Right ventricle myocardium inferior (tissue), 1 donor: ENCODE measurements at places on chromosomes 1 and 21. TPM values are rescaled to one million over a fixed set of nuclear protein-coding genes. Genes with fewer than 3 reads are reported as not detected.

DNA sequence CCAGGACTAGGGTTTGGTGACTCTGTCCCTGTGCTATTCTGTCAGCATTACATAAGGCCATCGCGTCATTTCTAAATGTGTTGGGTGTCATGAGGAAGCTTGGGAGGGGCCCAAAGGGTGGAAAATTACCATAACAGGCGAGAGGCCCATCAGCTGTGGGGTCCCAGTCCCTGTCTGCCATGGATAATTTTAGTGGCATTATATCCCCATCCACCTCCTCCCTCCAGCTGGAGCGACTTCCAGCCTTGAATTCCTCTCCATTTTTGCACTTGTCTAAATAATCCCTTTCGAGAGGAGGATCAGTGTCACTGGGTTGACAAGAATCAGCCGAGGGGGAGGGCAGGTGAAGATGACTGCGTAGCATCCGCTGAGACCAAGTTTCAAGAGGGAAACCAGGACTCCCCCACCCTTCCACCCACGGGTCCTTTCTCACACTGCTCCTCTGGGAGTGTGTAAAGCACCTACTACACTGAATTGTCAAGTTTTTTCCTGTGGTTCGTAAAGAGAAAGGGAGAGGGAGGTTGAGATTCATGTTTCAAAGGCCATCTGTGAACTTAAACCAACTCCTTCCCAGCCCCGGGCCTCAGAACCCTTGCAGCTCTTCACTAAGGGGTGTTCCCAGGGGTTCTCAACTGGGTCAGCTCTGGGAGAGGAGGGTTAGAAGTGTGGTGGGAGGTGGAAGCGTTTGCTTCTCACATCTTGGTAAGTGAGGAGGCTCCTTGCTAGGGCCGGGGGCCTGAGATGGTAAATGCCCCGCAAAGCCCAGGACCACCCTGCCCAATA is 29.2 kb downstream of the VASH2 start:
- no peak for DNase-seq

GRCh38 chr1:5983361-5984103 is 8.7 kb downstream of the NPHP4 start:
- DNase-seq: no peak

DNA sequence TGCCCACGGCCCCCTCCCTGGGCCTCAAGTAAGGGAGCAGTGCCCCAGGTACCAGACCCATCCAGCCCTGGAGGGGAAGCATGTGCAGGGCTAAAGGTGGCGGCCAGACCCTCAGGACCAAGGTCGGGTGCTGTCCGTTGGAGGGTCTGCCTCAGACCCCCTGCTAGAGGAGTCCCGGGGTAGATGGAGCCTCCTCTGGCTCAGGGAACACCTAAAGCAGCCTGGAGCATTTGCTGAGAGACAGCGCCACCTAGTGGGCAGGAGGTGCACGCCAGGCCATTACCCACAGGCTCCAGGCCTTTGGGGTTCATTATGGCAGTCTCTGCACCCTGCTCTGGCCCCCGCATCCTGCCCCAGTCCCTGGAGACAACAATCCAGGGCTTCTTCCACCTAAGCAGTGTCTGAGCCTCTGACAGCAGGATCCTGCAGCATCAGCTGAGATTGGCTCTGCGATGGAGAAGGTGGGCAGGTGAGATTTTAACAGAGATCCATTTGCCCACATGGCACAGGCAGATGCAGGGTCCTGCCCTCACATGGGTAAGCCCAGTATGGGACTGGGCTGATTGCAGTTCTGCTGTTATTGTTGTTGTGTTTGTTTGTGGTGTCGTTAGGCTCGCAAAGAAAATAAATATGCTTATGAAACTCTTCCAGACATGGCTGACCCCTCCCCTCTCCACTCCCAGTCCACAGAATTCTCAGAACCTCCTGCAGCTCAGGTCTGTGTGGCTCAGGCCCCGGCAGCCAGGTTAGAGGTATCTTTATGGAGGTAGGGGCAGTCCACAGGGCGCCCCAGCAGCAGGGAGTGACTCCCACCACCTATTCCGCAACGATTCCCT is 42.4 kb downstream of the CTNNBIP1 start:
- DNase-seq: peak; percentile 90

DNA sequence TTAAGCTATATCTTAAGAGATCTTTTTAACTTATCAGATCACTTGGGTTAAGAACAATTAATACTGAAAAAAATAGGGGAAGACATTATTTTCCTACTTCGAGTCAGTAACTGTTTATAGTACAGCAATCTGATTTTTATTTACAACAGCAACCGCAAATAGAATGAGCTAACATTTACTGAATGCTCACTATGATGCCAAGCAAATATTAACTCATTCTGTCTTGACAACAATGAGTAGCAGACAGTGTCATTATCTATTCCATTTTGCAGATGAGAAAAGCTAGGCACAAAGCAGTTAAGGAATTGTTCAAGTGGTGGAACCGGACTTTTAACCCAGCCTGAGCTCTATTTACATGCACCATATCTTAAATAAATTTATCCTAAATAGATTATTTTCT is 273.7 kb downstream of the NTNG1 start:
- no peak for DNase-seq

GRCh38 chr21:44742418-44743153 is 31.2 kb upstream of the TSPEAR start:
- no peak for DNase-seq

DNA sequence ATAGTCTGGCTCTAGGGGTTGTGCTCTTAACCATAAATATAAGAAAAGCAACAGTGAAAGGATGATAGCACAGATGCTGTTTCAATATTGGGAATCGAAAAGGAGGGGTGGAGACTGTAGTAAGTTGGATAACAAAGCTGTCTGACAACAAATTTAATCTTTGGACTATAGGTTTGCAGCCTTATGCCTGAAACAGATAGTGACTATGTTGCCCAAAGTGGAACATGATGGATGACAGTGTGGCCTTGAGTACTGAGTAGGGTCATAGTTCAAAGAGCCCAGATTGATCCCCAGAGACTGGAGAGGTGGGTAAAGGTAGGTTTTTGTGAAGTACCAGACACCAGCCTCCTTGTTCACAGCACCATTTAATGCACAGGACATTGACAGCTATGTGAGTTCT is 144.0 kb upstream of the PALMD start:
- DNase-seq: no peak

GRCh38 chr1:237145379-237146135 is 103.6 kb downstream of the RYR2 start:
- no peak for DNase-seq

- DNase-seq: no peak
These were observed 34.7 kb upstream of the AK4 start for GRCh38 chr1:65113298-65113697.

DNA sequence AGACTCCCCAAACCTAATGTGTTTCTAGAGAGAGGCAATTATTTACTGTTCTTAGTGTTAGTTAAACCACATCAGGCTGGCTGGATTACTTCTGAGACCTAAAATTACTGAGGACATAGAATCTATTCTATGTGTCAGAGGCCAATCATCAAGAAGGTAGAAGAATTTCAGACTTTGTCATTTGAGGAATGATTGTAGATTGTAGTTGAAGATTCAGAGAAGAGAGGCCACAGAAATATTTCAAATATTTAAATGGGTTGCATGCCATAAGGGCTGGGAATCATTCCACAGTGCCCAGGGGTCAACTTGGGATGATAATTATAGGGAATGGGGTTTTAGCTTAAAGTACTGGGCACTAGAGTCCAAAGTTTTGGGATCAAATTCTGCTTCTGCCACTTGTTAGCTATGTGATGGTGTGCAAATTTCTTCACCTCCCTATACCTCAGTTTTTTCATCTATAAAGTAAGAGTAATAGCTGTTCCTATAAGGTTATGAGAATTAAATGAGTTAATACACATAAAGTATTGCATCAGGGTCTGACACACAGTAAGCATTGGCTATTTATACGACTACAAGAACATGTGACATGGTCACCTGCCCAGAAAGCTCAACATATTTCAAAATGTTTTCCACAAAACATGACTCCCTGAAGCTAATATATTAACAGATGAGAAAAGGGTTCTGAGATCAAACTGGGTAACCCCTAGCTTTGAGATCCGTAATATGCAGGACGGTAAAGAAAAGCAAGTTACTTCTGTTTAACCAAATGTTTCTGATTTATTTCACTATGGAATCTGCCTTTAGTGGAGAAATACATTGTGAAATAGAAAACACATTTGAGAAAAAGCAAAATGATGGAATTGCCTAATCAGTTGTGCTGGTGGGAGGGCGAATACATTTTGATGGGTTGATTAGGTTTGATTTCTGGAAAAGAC is 69.7 kb upstream of the SPAG17 start:
- DNase-seq: no peak

DNA sequence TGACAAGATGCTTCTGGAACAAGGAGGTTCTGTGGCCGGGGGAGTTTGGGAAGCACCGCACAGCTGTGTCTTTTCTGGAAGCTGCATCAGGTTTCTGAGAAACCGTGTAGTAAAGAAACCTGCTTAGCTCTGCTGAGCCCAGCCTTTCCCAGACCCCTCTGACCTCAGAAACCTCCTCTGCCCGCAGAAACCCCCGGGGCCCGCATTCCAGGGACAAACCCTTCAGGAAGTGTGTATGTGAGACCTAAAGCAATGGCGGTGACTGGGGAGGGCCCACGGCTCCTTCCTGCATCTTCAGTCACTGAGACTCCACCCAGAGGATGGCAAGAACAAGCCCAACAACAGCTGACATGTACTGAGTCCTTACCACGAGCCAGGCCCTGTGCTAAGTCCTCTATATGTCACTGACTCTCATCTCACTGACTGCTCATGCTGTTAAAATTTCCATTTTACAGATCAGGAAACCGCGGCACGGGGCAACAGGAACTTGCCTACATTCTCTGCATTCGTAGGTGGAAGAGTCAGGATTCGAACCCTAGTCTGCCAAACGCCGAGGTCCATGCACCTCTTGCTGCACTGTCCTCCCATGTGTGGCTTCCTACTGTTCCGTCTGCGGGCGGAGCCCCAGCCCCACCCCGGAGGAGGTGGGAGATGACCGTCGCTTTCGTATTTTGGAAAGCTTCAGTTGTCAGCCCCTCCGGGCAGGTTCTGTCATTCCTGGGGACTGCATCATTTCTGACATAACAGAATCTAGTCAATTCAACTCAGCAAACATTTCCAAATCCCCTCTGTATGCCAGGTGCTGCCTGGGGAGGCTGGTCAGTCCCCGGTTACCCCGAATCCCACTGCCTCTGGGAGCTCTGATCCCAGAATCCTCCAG is 73.3 kb upstream of the KLHDC7A start:
- DNase-seq: no peak

GRCh38 chr1:177561436-177561835 is 390.7 kb downstream of the BRINP2 start:
- no peak for DNase-seq

- DNase-seq: no peak
These were observed 559.4 kb downstream of the PLPP3 start for GRCh38 chr1:56019922-56020321.

- DNase-seq: no peak
These were observed 90.6 kb downstream of the TLR5 start for GRCh38 chr1:223052462-223052861.

- peak; percentile 83 for DNase-seq
These were observed 2.7 kb downstream of the GRHL3 start for GRCh38 chr1:24321697-24322469.

DNA sequence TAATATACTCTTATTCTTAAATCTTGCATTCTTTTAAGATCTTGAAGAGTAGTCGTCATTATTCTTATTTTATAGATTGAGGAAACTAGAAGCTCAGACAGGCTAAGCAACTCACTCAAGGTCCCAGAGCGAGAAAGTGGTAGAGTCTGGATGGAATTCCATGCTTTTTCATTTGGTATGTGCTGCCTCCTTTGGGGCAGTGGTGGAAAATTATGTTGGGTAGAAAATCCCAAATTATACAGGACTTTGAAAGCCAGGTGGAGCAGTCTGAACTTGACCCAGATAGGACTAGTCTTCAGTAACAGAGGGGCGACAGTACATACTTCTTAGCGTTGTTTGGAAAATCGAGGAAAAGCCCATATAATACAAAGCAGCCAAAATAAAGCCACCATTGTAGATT is 205.6 kb downstream of the ATG4C start:
- no peak for DNase-seq

CSMD2 gene
- total RNA-seq: 0.32 TPM

NOTCH2 gene
- total RNA-seq: 21.4 TPM

KAZN gene
- 4.3 TPM for total RNA-seq
